Head of caudate nucleus (tissue), 42 donors: ENCODE measurements at places on chromosomes 1 and 21.

DNA sequence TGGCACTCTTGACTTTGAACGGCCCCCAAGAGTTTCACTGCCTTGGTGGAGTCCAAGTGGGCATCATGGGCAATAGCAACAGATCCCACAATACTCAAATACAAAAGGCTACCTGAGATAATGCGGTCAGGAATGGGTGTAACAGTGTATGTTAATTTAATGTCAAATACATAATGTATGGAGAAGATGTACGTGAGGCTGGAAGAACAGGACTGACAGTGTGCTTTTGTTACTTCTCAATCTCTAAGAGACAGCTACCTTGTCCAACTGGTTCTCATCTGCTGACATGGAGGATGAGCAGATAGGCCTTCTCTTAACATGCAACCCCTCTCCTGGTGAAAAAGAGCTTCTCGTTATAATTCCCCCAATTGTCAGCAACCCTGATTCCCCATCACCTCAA is 167.2 kb downstream of the APP start:
- DNase-seq: no peak

DNA sequence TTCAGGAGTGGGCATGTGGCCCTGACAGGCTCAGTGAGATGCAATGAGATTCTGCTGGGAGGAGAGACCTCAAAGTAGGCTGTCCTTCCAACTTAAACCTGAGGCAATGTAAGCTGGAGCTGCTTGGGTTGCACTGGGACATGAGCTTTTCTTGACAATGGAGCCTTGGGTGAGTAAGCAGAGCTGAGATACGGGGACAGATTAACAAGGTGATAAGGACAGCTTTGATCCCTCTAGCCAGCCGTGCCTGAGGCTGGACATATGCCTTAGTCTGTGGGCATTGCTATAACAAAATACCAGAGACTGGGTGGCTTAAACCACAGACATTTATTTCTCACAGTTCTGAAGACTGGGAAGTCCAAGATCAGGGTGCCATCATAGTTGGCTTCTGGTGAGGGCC is 18.3 kb upstream of the NGF start:
- no peak for DNase-seq

DNA sequence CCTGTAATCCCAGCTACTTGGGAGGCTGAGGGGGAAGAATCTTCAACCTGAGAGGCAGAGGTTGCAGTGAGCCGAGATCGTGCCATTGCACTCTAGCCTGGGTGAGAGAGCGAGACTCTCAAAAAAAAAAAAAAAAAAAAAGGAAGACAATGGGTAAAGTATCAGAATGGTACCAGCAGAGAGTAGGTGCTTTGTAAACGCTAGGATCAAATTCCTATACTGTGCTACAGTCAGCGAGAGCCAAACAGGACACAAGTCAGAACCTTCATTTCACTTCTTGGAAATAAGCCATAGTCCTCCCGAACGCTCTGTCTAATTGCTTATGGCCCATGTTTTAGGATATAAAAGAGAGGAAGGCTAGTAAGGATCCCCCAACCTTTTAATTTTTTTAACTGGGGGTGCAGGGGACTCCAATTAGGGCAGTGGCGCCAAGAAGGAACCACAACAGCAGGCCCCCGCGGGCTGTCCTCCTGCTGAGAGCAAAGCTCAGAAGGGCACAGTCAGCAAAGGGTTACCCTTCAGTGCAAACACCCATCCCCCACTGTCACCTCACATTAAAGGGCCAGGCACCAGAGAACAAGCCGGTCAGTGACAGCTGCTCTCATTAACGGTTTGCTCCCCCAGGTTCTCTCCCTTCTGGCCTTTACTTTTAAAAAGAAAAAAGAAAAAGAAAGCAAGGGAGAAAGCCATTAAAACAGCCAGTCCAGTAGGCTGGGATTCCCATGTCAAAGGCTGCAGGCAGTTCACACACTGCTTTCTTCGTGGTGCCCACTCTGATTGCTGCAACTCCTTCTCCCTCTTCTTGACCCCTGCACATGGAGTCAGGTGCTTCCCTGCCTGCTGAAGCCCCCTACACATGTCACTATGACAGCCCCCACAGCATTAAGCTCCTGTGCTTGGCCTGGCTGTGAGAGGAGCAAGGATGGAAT is 69.4 kb downstream of the PLPP3 start:
- DNase-seq: no peak

DNA sequence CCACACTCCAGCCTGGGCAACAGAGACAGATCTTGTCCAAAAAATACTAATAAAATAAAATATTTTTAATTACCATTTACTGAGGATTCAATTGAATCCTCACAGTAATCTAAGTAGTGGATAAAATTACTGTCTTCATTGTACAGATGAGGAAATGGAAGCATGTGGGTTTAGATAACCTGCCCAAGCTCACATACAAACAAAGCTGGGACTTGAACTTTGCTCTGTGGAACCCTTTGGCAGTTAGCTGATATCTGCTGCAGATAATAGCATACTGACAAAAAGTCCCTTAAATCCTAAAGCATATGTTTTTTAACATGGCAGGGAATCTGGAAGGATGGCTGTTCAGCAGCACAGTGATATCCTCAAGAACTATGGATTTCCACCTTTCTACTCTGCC is 130.9 kb upstream of the MROH9 start:
- no peak for DNase-seq

GRCh38 chr1:15974855-15975254 is 1.0 kb downstream of the ZBTB17 start:
- DNase-seq: no peak

GRCh38 chr1:1893997-1894353 is 3.1 kb upstream of the GNB1 start:
- DNase-seq: no peak

GRCh38 chr1:51218570-51218969 is 17.5 kb upstream of the RNF11 start:
- DNase-seq: no peak

DNA sequence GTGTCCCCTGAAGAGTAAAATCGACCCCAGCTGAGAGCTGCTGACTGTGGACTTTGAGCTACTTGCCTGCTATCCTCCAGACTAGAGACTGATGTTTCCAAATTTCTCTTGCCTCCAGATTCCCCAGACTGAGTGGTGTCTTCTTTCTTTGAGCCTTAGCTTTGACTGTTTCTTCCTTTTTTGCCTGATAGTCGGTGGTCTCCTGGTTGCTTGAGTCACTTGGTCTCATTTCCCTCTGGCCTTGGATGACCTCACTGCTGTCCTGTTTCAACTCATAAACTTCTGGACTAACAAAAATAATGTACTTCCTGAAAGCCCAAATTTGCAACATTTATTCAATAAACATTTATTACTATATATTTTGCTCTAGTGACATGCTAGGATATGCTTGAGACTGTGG is 52.9 kb upstream of the DIPK1A start:
- DNase-seq: no peak

- DNase-seq: no peak
Measured at GRCh38 chr1:97926017-97926708, 5.3 kb upstream of the DPYD start.

DNA sequence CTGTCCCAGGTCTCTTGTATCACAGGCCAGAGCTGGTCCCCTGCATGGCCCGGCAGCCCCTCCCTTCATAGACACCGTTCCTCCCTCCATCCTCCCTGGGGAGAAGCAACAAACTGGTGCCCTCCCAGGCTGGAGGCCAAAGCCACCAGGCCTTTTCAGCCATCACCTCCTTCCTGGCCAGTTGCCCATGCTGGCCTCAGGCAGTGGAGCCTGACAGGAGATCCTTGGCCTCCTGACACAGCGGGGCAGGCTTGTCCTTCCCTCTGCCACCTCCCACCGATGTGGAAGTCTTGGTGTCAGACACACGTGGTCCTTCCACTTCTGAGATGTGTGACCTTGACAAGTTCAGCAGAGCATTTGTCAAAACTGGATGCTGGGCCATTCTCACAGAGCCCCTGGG is 206.0 kb downstream of the HIVEP3 start:
- no peak for DNase-seq

DNA sequence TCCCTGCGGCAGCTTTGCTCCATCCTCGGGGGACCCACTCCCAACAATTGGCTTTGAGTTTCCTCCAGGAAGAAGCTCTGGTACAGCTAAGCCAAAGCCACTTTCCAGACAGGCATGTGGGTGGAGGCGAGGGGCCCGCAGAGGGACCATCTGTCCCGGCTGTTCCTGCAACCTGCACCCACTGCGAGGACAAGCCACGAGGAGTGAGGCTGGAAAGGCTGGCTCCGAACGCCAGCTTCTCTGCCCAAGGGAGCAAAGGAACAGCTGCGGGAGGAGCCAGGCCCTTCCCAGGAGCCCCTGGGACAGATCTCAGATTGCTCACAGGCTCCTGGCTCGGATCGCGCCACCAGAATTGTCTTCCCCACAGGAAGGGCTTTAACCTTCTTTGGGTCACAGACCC is 28.3 kb upstream of the PEF1 start:
- DNase-seq: no peak

- DNase-seq: no peak
Measured at GRCh38 chr1:10835822-10836421, 39.5 kb upstream of the CASZ1 start.

DNA sequence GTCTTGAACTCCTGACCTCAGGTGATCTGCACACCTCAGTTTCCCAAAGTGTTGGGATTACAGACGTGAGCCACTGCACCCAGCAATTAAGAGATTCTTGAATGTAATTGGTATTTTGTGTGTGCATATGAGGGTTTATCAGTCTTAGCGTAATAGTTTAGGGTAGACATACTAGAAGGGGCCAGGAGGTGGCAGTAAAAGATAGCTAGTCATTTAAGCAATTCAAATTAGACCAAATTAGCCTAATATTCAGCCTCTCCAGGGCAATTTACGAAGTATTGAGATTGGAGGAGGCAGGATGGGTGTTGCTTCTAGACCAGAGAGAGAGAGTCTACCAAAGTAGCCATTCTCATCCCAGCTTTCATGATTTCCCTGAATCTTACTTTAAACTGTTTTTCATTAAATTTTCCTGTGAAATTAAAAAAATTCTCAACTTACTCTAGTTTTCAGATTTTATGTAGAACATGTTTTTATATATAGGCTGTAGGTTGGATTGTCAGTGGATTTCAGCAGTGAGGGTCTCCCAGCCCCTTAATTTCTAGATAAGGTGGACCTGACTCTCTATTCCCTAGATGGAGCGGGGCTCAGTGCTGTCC is 119.7 kb downstream of the HHAT start:
- no peak for DNase-seq

GRCh38 chr21:42745511-42746239 is 92.3 kb downstream of the PDE9A start:
- DNase-seq: no peak

GRCh38 chr1:200165493-200166220 is 138.1 kb downstream of the NR5A2 start:
- DNase-seq: no peak

DNA sequence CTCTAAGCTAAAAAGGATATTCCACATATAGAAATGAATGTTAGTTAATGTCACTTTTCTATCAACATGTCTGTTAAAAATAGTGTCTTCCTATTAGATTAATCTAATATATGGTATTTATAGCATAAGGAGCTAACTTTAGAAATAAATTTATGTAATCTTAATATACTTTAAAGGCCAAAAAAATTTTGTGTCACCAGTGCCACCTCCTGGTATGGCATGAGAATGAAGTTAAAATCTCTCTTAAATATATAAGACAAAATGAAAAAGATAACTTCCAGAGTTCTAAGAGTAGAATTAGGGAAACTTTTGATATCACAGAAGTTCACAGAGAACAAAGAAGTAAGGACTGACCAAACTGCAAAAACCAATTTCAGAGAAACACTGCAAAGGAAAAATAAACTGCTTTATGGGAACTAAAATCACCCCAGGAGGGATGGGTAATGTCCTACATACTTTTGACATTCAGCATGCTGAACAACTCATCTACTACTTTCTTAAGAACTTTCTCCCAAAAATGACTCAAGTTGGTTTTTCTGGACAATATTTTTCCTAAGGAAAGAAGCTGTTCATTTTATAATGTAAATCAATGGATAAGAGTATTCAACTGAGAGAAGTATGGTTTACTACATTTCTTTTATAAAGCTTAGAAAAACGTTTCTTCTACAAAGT is 82.8 kb downstream of the TRIM33 start:
- no peak for DNase-seq

DNA sequence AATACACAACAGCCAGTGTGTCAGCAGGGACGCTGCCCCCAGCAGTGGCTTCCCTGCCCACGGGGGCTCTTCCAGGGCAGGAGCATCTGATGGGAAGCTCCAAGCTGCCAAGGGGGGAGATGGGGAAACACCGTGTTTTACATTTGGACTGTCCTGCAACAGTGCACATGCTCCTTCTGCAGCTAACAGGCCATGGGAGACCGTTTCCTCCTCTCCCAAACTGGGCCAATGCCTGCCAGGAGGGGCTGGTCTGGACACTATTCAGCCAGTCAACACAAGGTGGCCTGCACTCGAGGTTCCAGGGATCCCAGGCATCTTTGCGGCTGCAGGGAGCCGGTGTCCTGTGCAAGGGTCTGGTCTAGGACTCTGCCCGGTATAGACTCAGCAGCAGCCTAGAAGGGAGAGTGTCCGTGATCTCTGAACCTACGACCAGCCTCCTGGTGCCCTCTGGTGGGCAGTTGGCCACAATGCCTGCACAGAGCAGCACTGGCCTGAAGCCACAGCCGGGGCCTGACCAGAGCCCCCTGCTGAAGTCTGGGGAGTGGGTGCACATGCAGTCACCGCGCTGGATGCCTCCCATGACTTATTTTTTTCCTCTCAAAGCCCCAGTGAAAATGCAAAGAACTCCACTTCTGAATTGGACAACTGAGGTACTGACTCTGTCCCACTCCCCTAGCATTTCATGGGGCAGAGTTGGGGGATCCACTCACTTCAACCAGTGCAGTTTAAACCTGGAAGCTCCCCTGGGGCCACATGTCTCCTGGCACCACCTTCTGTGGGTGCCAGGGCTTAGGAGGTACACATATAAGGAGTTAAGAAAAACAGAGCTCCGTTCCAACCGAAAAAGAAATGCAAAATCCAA is 33.3 kb downstream of the RCC2 start:
- peak; percentile 70 for DNase-seq

- no peak for DNase-seq
Measured at GRCh38 chr1:245133995-245134715, 20.6 kb upstream of the KIF26B start.

- DNase-seq: no peak
Measured at GRCh38 chr21:43608664-43609063, 50.6 kb downstream of the HSF2BP start.

GRCh38 chr1:26811708-26812107 is 14.8 kb upstream of the ZDHHC18 start:
- DNase-seq: no peak

DNA sequence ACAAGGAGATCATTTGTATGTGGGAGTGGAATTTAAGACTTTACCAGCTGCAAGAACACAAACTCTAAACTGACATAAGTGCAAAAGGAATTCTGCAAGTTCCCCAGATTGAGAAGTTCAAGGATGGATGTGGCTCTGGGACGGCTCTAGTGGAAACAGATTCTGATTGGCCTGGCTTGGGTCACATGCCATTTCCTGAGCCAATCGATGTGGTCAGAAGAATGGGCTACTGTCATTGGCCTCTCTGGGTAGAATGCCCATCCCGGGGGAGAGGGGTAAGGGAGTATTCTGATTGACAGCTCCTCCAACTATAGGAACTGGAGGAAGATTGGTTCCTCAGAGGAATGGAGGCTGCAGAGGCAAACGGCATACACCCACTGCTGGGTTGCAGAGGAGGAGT is 6.0 kb upstream of the IFNLR1 start:
- DNase-seq: no peak

- no peak for DNase-seq
Measured at GRCh38 chr1:107941531-107941930, 23.4 kb downstream of the VAV3 start.

- DNase-seq: no peak
Measured at GRCh38 chr1:60257531-60257930, 184.0 kb upstream of the C1orf87 start.
